CD4-positive, alpha-beta T cell treated with Interferon gamma for 1 hour (primary cell): ENCODE measurements at places on chromosomes 16 and 17.

- no peak for DNase-seq
Measured at GRCh38 chr17:42577140-42577531, 393 bp downstream of the PSMC3IP start.

DNA sequence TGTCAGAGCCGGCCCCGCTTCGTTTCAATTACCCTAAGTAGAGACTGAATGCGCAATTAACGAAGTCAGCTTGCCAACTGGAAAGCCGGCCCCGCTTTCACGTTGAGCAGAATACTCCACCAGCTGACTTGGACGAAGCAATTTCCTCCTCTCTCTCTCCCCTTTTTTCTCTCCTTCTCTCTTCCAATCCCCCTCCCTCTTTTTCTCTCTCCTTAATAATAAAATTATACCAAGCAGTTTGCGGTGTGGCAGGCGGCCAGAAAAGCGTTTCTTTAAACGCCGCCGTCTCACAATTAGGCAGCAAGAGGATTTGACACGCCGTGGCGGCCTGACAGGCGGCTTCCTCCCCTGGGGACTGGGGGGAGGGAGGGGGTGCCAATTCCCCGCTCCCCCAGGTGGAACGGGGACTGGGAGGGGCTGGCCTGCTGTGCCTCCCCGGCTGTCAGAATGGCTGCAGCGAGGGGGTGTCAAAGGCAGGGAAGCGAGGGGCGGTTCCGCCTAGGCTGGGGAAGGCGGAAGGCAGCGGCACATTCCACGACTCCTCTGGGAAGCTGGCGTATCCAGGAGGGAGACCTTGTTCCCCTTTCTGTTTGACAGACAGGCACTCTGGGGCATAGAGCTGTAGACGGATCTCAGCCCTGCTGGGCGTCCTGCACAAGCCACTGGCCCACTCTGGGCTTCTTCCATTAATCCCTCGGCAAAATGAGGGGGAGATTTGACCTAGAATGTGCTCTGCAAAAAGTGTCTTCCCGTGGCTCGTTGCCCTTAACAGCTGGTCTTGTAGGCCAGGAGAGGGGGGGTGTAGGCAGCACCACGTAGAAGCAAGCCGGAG, 52.7 kb downstream of the SREBF1 start:
- DNase-seq = peak; percentile 59

- DNase-seq = no peak
Measured at GRCh38 chr17:55829995-55830612, 79.3 kb downstream of the PCTP start.

DNA sequence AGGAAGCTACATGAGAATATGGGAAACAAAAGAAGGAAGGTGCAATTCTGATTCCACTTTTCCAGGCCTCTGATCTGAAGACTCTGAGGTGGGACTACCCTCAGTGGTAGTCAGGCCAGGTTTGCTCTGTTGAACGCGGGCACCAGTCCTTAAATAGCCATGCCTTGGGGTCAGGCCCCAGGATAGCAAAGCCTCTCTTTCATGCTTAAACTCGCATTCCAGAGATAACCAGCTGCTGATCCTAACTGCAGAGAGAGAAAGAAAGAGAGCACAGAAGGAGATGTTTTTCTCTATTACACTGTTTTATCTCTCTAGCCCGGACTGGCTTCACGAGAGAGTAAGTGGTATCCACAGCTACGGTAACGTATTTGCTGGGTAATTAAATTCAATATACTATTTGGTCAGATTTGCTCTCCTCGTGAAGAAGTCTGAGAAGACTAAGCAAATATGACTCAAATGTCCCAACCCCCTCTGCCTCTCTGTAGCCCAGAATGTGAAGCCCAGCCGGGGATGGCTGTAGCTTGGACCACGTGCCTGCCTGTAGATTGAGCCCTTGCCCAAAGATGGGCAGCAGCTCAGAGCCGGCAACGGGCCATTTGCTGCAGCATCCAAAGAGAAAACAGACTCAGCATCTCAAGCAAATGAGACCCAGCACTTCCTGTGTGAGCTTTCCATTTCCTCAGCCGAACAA, 122.2 kb downstream of the SMG6 start:
- DNase-seq = no peak

DNA sequence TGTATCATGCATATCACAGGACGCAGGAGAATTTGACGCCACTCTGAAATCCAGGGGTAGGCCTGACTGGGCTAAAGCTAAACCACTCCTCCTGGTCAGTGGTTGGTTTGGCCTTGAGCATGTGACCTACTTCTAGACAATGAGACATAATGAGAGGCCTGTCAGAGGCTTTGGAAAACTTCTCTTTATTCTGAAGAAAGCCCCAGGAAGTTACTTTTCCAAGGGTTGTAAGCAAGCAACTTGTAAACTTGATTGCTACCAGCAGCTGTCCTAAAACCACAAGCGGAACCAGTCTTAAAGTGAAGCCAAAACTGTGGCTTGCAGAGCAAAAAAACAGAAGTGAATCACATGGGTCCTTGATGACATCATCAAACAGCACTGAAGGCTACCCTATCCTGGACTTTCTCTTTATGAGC, 138.2 kb upstream of the COX10 start:
- DNase-seq = peak; percentile 63

- DNase-seq = no peak
Measured at GRCh38 chr16:10228779-10229178, 46.6 kb upstream of the GRIN2A start.

DNA sequence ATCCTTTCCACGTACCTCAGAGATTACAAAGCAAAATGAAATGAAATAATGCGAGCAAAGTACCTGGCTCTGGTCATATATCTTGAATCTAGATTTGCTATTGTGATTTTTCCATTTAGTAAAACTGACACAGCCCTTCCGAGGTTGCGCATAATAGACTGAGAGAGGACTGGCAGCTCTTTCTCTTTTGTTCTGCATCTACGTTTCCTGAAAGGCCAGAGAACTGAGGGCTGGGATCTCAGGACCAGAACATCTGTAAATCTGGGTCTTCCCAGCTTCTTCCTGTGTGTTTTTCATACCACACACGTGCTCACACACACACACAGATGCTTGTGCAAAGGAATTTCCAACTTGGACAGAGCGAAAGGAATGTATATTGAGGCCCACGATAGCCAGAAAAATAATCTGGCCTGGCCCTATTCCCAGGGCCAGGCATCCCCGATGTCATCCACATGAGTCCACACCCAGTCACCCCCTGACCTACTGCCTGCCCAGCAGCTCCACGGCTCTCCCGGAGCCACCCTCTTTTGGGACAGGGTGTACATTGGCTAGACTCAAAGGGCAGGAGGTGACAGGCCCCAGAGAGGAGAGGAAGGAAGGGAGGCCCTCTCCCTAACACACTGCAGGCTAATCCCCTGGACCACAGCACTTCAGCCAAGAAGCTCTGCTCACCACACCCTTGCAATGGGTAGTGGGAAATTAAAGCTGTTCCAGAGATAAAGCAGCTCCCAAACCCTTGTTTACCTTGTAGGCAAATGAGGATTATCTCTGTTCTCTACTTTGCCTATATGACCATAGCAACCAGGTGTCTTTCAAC, 41.8 kb downstream of the NOL11 start:
- no peak for DNase-seq

GRCh38 chr17:48655913-48656312, 29.8 kb upstream of the HOXB9 start:
- no peak for DNase-seq

- no peak for DNase-seq
Measured at GRCh38 chr17:82058230-82058854, 6.6 kb downstream of the GPS1 start.

- peak; percentile 64 for DNase-seq
Measured at GRCh38 chr17:65055708-65056638, 567 bp downstream of the GNA13 start.

DNA sequence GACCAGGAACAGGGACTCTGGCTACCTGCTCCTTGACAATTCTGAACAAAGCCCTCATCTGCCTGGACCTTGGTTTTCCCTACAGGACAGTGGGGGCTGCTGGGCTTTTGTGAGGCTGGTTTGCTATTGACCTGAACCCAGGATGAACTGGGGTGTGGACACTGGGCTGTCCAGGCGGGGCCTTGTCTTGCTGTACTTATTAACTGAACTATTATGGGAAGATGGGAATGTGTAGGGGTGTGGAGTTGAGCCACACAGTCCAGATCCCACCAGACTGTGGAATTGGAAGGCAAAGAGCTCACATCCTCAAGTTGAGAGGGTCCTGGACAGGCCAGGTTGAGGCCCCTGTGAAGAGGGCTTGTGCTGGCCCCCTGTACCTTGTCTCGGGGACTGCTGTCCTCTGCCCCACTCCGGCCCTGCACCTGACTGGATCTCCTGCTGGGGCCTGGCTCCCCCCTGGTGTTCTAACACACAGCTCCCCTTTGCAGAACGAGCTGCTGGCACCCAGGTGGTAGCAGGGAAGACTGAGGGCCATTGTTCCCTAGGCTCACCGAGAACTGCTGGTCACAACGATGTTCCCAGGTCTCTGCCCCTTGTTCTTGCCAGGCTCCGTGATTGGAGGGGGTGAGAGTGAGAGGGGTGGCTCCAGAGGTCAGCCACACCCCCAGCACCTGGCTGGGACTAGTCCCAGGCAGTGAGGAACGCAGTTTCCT, 51.8 kb upstream of the CDC42EP4 start:
- no peak for DNase-seq

DNA sequence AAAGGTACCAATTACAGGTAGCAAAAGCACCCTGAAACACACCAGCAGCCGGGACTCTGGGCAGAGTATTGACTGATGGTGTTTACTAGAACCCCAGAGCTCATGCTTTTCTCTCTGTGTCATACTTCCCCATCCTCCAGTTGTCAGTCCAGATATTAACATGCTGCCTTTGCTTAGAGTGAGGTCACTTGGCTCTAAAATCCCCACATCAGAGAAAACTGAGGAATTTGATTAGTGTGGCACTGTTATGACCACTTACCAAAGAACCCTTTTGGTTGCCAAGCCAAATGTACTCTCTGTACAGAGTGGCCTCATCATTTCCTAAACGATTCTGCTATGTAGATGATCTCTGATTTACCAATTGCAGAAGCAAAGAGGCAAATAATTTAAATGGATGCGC, 80.4 kb downstream of the ABCC12 start:
- no peak for DNase-seq

- no peak for DNase-seq
Measured at GRCh38 chr17:13268791-13269595, 251.2 kb upstream of the ELAC2 start.

- DNase-seq = no peak
Measured at GRCh38 chr16:8866884-8867215, 2.0 kb downstream of the CARHSP1 start.

DNA sequence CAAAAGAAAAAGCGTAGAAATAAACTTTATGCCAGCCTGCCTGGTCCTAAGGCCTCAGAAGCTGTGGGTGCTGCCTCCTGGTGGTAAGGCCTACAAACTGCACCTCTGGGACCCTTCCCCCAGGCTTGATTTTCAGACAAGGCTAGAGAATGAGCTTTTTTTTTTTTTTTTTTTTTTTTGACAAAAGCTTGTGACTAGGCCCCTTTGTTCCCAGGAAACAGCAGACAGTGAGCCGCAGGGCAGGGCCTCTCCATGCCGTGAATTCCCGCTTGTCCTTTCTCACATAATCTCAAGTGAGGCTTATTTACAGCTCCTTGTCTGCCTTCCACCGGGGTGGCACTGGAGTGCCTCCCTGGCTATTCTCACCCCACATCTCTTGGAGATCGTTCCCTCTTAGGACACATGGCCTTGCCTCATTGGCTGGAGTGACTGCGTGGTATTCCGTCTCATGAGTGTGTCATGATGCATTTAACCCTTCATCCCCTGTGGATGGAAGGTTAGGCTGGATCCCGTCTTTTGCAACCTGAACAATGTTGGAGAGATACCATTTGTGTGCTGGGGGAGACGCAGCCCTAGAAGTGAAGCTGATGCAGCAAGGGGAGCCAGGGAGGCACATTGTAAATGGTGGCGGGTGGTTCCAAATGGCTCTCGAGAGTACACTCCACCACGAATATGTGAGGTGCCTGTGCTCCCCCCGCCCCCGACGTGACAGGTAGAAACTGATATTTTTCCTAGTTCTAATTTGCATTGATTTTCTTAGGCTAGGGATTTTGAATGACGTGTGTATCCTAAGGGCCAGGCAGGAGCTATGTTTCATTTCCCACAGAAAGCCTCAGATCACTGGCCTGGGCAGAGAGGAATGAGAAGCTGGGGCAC, 49.6 kb downstream of the USP22 start:
- peak; percentile 61 for DNase-seq

DNA sequence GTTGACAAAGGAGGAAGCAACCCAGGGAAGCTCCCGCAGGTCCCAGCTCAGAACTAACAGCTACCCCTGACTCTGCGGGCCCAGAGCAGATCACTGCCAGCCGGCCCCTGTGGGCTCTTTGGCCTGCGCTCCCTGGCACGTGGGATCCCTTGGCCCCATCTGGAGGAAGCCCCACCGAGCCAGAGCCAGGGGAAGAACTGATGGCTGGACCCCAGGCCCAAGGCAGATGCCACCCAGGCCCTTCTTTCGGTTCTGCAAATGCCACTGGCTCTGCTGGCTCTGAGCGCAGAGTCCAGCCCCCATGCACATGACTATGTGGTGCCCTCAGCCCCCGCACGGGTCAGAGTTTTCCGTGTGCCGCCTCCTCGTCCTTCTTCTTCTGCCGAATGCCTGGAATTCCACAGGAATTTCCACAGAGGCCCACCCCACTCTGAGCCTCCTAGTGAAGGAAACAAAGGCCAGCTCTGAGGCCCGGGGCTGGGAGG, 35.8 kb upstream of the SNN start:
- no peak for DNase-seq

- DNase-seq = no peak
Measured at GRCh38 chr16:23788685-23789084, 33.9 kb downstream of the CHP2 start.

DNA sequence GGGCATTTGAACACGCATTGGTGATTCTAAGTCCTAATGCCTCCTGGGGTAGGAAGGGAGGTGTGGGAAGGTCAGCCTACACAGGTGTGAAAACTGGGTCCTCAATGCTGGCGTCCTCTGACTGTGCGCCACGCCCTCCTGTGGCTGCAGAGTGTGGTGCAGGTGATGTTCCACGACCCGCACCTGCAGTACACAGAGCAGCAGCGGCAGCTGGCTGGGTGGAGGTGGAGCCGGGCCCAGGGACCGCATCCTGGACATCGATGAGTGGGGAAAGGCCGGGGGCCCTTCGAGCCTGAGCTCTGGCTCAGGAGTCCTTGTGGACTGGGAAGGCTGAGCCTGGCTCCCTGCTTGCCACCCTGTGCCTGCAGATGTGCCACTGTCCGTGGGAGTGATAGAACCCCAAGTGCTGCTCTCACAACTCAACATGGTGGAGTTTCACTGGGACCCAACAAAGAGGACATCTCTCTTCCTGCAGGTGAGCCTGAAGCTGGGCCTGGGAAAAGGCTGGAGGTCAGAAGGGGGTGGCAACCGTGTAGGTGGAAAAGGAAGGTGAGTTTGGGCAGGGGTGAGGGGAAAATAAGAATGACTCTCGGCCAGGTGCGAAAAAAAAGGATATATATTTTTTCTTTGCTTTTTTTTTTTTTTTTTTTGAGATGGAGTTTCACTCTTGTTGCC, 14.0 kb upstream of the STAC2 start:
- peak; percentile 68 for DNase-seq

- DNase-seq = no peak
Measured at GRCh38 chr17:82797061-82797460, 42.8 kb downstream of the ZNF750 start.

GRCh38 chr16:58032710-58033293, 7.2 kb downstream of the MMP15 start:
- DNase-seq = no peak

GRCh38 chr16:26840691-26841090, 226.0 kb upstream of the C16orf82 start:
- DNase-seq = no peak
